ENCODE measurements at places on chromosomes 2 and 18.

DNA sequence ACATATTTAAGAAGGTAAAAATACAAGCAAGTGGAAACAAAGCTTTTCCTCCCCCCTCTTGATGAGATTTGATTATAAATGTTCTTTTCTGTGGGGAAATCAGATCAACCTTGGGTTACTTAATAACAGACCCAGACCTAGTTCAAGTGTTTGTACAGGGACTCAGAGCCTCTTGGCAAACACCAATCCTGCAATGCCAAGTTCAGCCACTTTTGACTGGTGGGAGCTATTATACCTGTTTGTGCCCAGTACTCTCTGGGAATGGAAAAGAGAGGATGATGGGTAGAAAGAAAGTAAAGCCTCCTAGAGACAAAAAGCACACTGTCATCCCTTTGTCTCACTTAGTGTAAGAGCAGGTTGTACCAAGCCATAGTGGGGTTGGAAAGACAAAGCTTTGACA is 63.8 kb upstream of the EPHA4 start:
- no peak for DNase-seq

GRCh38 chr2:65456064-65456463 is 23.7 kb upstream of the SPRED2 start:
- DNase-seq: no peak

GRCh38 chr2:159129269-159129668 is 157.2 kb downstream of the WDSUB1 start:
- no peak for DNase-seq

DNA sequence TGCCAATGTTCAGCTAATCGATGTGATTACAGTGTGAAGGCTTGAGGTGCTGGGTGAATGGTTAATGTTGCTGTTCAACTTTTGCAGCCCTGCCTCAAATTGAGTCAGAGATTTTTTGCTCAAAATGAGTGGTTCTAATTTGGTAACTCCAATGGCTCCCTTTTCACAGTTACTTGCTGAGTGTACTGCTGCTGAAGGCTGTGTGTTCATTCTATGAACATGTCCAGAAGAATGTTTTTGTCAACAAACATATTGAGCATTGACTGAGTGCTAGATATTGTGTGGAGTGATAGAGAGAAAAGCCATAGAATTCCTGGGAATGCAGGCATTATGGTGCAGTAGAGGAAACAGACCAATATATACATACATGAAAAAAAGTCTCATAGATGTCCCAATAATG is 39.0 kb upstream of the TCF4 start:
- DNase-seq: no peak

DNA sequence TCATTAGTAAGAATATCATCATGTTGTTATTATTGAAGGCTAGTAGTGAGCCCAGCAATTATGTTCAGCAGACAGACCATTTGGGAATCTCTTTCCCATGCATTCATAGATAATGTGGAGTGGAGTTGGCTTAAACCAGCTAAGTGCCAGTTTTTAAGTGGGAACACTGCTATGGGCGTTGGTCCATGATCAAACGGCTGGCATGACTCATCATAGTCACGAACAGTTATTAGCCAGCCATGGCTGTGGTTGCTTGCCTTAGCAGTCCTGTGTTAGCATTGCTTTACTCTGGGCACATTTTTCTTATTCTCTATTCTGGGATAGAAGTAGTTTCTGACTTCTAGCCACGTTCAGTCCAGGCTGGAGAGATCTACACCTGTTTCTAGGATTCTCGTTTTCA is 17.7 kb downstream of the EIF4E2 start:
- peak; percentile 82 for DNase-seq

DNA sequence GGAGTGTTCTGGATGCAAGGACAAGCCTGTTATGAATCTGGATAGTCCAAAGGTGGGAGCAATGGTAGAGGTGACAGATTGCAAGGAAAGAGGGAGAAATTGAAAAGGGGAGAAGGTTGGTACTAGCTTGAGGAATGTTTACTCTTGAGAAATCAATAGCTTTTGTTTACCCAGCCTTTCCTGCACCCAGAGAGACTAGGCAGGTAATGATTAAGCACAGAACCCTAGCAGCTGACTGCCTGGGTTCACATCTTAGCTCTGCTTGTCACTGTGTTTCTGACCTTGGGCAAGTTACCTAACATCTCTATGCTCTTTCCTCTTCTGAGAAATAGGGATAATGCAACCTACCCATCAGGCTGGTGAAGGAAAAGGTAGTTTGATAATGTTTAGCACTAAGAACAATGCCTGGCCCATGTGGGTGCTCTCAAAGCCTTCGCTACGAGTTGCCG is 178.6 kb downstream of the MGAT5 start:
- no peak for DNase-seq

DNA sequence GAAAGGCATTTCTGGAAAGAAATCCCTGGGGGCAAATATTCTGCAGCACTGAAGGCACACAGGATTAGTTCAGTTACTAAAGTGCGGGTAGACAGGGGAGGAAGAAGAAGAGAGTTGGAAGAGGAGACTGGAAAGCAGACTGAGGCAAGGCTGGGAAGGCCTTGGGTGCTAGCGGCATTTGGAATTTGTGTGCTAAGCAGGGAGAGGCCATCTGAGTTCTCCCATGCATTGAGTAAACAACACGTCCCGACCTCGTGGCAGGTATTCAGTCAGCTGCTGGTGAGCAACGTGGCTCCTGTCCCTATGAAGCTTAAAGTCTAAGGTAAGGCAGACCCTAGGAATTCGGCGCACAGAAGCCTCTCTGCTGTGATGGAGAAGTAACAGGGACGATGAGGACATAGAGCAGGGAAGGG is 30.7 kb downstream of the ATP8B1 start:
- DNase-seq: no peak

DNA sequence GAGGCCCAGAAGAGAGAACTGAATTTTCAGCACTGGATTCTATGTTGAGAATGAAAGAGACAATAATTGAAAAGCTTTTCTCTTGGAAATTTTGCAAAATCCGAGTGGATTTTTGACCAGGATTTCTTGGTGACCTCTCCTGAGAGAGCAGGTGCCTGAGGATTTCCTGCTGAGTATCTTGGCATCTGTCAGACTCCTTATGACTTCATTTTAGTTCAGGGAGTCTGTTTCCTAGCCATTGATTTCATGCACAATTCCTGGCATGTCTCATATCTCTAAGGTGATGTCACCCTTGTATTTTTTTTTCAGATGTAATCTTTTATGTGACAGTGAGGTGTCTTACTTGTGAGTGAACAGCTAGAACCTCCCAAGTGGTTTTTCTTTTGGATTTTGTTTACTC is 195.9 kb downstream of the NEDD4L start:
- DNase-seq: no peak

GRCh38 chr18:23626451-23627279 is 36.0 kb downstream of the ANKRD29 start:
- no peak for DNase-seq

DNA sequence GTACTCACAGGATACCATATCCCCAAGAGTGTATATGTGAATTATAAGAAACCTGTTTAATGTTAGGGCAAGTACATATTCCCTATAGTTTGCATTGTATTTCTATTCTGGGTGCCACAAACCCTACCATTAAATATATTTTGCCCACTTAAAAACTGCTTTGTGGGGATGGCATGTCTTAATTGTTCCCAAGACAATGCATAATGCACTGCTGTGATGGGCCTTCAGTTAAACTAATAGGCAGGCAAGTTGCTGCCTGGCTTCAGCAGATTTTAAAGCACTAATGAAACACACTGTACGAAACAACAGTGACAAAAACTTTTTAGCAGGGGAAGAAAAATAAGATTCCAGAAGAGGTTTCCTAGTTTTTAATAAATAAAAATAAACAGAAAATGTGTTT is 104.8 kb upstream of the VRK2 start:
- no peak for DNase-seq

GRCh38 chr2:47259829-47260228 is 104.7 kb upstream of the STPG4 start:
- DNase-seq: no peak

GRCh38 chr18:9095297-9096006 is 7.0 kb upstream of the NDUFV2 start:
- DNase-seq: no peak

GRCh38 chr2:38602136-38602731 is 494 bp downstream of the HNRNPLL start:
- peak; percentile 71 for DNase-seq

DNA sequence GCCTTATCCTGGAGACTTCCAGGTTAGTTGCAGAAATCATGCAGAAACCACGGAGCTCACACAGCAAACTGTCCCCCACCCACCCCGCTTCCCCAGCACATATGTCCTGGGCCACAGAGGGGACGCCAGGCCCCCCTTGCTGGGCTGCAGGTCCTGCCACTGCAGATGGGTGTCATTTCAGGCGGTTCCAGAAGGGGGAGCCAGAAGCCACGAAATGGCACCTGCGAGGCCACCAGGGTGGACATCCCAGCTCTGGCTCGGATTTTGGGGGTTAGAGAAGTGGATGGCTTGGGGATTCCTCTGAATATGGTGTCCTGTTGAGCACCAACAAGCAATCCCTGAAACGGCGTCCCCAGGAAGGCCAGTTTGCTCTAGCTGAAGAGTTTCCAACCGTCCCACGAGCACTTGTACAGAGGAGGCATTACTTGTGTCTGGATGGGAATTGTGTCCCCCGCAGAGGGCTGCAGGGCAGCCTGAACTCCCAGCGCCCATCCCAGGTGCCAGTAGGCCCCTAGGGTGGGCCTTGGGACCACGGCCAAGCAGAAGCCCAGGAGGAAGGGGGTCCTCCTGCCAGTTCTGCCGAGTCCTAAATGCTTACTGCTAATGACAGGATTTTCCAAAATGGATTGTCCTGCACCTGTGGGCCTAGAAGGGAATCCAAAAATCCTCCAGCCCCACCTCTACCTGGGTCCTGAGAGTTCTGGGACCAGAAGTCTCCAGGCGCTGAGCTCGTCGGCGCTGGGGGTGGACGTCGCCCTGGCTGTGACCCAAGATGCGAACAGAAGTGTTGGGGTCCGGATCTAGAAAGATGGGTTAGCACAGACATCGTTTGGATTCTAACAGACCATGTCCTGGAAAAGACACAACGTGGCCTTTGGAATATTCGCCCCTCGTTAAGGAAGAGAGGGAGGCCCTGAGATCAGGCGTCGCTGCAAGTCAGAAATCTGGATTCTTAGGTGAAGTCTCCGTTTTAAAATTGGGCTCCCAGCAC is 14.6 kb upstream of the NFATC1 start:
- peak; percentile 64 for DNase-seq

- no peak for DNase-seq
Measured at GRCh38 chr2:183081911-183082310, 3.4 kb downstream of the DUSP19 start.

DNA sequence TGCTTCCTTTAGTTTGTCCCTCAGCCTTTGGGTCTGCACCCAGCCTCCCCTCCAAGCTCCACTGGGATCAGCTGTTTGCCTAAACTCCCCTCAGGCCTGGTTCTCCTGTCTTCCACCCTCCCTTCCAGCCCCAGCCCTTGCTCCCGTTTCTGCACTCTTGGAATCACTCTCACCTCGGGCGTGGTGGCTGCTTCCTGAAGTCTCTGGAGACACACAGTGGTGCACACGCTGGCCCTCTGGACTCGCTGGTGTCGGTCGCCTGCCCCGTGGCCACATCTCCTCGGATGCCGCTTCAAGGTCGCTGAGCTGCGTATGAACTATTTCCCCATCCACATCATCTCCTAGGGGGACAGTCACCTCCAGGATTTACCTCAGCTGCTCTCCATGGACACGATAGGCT is 46.3 kb downstream of the PSMG2 start:
- DNase-seq: no peak

- no peak for DNase-seq
Measured at GRCh38 chr2:99818842-99819241, 323.5 kb downstream of the AFF3 start.

GRCh38 chr2:73897240-73897583 is 4.4 kb downstream of the ACTG2 start:
- no peak for DNase-seq

- DNase-seq: no peak
Measured at GRCh38 chr2:58984731-58985130, 743.6 kb upstream of the FANCL start.

DNA sequence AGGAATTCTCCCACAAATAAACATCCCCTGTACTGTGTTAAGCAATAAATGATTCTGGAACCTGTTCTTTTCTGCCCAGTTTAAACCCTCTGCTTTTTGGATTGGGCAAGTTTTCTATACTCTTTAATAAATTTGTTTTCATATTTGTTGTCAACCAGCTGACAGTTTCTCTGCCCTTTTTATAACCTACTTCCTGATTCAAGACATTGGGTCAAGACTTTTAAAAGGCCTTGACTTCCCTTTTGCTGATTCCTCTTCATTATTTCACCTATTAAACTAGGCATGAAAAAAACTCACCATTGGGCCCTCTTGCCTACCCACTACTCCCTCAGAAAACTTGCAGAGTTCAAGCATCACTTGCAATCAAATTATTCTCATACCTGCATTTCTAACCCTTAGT is 459.5 kb downstream of the ARHGAP15 start:
- DNase-seq: no peak

DNA sequence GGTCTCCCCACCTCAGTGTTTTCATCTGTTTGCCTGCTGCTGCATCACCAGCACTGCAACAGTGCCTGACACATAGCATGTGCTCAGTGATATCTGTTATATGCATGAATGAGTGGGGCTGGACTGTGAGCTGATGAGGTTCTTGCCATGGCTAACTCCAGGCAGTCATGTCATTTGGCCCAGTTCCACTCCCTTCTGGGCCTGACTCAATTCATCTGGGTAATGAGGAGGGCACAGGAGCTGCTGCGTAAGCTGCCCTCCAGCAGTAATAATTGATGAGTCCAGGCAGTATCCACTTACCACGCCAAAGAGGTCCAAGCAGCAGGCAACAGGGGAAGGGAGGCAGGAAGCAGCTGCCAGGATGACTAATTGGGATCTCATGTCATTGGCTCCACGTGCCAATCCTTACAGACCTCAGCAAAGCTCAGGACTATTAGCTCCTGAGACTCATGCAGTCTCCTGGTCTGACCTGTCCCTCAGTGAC is 34.1 kb upstream of the MAT2A start:
- peak; percentile 83 for DNase-seq

GRCh38 chr18:45339810-45340550 is 275.3 kb upstream of the SLC14A2 start:
- DNase-seq: no peak

GRCh38 chr2:98454500-98455235 is 10.0 kb downstream of the INPP4A start:
- no peak for DNase-seq

GRCh38 chr18:52007105-52007504 is 332.9 kb upstream of the DCC start:
- DNase-seq: no peak

DNA sequence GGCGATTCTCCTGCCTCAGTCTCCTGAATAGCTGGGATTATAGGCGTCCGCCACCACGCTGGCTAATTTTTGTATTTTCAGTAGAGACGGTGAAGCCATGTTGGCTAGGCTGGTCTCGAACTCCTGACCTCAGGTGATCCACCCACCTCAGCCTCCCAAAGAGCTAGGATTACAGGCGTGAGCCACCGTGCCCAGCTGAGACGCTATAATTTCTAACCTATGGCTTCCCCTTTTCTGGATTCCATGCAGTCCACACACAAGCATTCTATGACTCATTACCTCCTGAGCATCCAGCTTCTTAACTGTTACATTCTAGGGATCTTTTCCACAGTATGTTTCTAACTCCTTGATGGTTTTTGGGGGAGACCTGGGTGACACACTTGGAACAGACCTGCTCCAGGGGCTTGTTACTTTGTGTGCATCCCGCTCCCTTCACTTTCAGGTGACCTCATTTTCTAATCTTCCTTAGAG is 11.8 kb upstream of the KCMF1 start:
- DNase-seq: no peak
